ENCODE measurements at places on chromosomes 5 and 9. TPM values are rescaled to one million over a fixed set of nuclear protein-coding genes. Genes with fewer than 3 reads are reported as not detected.

The DRD1 gene
- 0.19 TPM for total RNA-seq

The SOWAHA gene
- 0.10 TPM for total RNA-seq

The DMGDH gene
- total RNA-seq: 1.1 TPM

The ADAMTSL1 gene
- 0.90 TPM for total RNA-seq

The SLC46A2 gene
- total RNA-seq: not detected

The BTNL8 gene
- 0.48 TPM for total RNA-seq

The PRELID2 gene
- 7.8 TPM for total RNA-seq

The USP20 gene
- 17.9 TPM for total RNA-seq

The FIBCD1 gene
- 6.1 TPM for total RNA-seq

The TTC23L gene
- 1.2 TPM for total RNA-seq

The RNF183 gene
- total RNA-seq: not detected

The ECPAS gene
- 131 TPM for total RNA-seq

The INSL4 gene
- total RNA-seq: not detected

The GPRIN1 gene
- total RNA-seq: 12.8 TPM

The PCDHA9 gene
- 0.36 TPM for total RNA-seq

The PIP5K1B gene
- 6.1 TPM for total RNA-seq

Measured in H1 (cell line).